Activated T-helper 1 cell treated with anti-CD3 and anti-CD28 coated beads, Interleukin-12 subunit alpha, Interleukin-12 subunit beta, Interleukin-2, Interleukin-4 antibody, amounts not matched to agents 30 ng/mL and 10 ng/mL and 1 ng/mL, durations not matched to agents 14 hours and 24 hours and 36 hours (primary cell): ENCODE measurements at places on chromosomes 2 and 18.

DNA sequence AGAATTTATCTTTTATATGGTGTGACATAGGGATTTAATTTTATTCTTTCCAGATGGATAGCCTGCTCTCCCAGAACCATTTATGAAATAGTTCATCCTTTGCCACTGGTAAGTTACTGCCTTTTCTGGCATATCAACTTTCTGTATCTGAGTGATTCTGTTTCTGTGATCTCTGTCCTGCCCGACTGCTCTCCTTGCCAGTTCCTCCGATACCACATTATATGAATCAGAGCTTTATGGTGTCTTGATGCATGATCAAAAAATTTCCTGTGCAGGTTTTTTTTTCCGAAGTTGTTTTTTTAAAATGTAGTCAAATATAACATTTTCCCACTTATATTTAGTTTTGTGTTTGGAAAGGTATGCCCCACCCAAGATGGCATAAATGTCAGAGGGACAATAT, 242.5 kb downstream of the CYP26B1 start:
- no peaks in the 10 kb centered on the region for H3K4me1 ChIP-seq
- no peaks in the 10 kb centered on the region for H3K36me3 ChIP-seq
- peaks cover 1% of the 10 kb centered on the region for H3K27me3 ChIP-seq
- no peak overlapping the region for H3K27ac ChIP-seq
- H3K4me3 ChIP-seq: no peak overlapping the region
- no peak for DNase-seq

GRCh38 chr2:10278029-10278762, 24.5 kb upstream of the HPCAL1 start:
- H3K27me3 ChIP-seq: peaks cover 14% of the 10 kb centered on the region
- H3K27ac ChIP-seq: no peak overlapping the region
- no peak overlapping the region for H3K4me3 ChIP-seq
- peaks cover 8% of the 10 kb centered on the region for H3K4me1 ChIP-seq
- no peaks in the 10 kb centered on the region for H3K36me3 ChIP-seq
- DNase-seq: no peak

DNA sequence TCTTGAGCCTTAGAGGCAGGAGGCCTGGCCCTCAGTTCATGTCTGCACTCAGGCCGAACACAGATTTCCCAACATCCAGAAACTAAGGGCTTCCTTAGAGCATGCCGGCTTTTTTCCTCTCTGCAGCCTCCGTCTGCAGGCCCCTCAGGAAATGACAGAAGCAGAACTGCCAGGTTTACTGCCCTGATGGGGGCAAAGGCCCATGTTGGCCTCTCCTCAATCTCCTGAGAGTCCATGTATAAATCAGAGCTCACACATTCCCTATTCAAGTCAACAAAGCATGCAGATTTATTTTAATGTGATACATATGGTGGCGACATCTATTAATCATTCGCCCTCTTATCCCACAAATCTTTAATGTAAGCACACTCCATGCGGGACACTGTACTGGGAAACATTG, 475.6 kb upstream of the HS6ST1 start:
- H3K36me3 ChIP-seq: no peaks in the 10 kb centered on the region
- H3K27ac ChIP-seq: no peak overlapping the region
- H3K4me3 ChIP-seq: no peak overlapping the region
- peaks cover 4% of the 10 kb centered on the region for H3K27me3 ChIP-seq

DNA sequence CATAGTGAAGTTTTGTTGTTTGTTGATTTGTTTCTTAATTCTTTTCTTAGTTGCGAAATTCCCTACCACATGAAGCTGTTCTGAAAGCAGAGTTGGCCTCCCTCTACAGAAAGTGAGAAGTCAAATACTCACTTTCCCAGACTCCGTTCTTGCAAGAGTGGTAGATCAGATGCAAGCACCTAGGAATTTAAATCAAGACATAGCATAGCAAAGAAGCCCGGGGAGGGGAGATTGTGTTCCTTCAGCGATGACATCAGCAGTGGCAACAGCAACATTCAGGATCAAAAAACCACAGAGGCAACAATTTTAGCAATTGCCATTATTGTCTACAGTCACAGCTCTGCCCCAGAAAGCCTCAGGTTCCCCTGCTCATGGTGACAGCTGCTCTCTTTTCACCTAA, 580.0 kb downstream of the RNF144A start:
- H3K27me3 ChIP-seq: no peaks in the 10 kb centered on the region
- H3K4me1 ChIP-seq: peaks cover 31% of the 10 kb centered on the region
- H3K4me3 ChIP-seq: no peak overlapping the region
- DNase-seq: no peak
- peaks cover 5% of the 10 kb centered on the region for H3K36me3 ChIP-seq
- H3K27ac ChIP-seq: no peak overlapping the region

DNA sequence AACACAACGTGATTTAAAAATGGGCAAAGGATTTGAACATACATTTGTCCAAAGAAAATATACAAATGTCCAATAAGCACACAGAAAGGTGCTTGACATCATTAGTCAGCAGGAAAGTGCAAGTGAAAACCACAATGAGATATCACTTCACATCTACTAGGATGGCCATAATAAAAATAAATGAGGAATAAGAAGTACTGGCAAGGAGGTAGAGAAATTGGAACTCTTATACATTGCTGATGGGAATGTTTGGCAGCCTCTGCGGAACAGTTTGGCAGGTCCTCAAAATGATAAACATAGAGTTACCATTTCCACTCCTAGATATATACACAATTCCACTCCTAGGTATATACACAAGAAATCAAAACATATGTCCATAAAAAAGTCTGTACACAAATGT, 51.0 kb upstream of the PGAP1 start:
- peaks cover 1% of the 10 kb centered on the region for H3K27me3 ChIP-seq
- H3K4me3 ChIP-seq: no peak overlapping the region
- no peak for DNase-seq
- peaks cover 15% of the 10 kb centered on the region for H3K4me1 ChIP-seq
- H3K36me3 ChIP-seq: peaks cover 9% of the 10 kb centered on the region
- H3K27ac ChIP-seq: no peak overlapping the region

DNA sequence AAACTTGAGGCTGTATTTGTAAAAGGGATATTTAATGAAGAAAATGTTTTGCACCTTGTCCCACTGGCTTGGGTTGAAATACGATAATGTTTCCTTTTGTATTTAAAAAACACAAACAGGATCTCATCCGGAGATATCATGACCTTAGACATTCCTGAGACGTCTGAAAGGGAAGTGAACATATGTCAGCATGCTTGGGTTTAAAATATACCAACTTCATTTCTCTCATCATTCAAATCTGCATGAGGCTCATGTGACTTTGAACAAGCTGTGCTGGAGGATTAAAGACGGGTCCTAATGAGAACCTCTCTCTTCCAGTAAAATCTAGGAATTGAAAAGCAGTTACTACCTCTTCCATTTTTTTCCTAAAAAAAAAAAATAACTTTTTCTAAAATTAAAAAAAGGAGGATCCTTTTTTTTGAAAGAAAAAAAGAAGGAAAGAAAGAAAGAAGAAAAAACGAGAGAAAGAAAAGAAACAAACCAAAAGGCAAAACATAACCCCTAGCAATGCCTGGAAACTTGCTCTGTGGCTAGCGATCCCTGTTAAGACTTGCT, 106.8 kb upstream of the ZFP36L2 start:
- H3K4me3 ChIP-seq: no peak overlapping the region
- no peaks in the 10 kb centered on the region for H3K27me3 ChIP-seq
- H3K36me3 ChIP-seq: peaks cover 13% of the 10 kb centered on the region
- peaks cover 5% of the 10 kb centered on the region for H3K4me1 ChIP-seq

DNA sequence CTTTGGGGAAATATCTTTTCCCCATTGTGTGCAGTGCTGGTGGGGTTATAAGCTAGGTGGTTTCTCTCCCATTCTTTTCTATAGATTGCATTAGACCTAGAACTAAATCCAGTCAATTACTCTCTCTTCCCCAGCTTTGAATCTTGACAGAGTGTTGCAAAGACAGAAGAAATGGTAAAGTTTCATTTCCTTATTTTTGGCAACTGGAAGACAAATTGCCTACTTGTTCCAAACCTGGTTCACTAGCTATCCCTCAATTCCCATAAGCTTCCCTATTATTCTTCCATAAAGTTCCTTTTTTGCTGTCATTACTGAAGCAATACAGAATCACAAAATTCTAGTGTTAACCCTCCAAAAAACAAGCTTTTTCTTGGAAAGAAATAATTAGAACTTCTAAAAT, 94.0 kb upstream of the ITGA4 start:
- no peak overlapping the region for H3K4me3 ChIP-seq
- no peaks in the 10 kb centered on the region for H3K27me3 ChIP-seq
- no peak overlapping the region for H3K27ac ChIP-seq
- DNase-seq: no peak
- H3K4me1 ChIP-seq: peaks cover 9% of the 10 kb centered on the region
- peaks cover 10% of the 10 kb centered on the region for H3K36me3 ChIP-seq

- no peak overlapping the region for H3K27ac ChIP-seq
- peaks cover 53% of the 10 kb centered on the region for H3K27me3 ChIP-seq
- H3K4me1 ChIP-seq: peaks cover 9% of the 10 kb centered on the region
- H3K36me3 ChIP-seq: no peaks in the 10 kb centered on the region
Observed at GRCh38 chr2:102622646-102623045, 3.3 kb downstream of the SLC9A2 start.

DNA sequence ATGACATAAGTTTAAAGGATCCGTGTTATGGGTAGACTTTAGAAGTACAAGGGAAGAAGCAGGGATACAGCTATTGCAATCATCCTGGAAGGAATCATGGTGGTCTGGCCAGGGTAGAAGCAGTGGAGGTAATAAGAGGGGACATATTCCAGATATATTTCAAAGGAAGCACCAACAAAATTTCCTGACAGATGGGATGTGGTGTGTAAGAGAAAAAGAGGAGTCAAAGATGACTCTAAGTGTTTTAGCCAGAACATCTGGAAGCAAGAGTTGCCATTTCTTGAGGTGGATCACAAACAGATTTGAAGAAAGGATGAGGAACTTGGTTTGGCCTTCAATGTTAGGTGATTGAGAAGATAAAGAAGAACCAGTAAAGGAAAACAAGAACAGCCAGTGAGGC, 133.1 kb upstream of the CTAGE1 start:
- no peaks in the 10 kb centered on the region for H3K27me3 ChIP-seq
- H3K4me1 ChIP-seq: no peaks in the 10 kb centered on the region
- no peak for DNase-seq
- no peak overlapping the region for H3K27ac ChIP-seq
- H3K36me3 ChIP-seq: no peaks in the 10 kb centered on the region

DNA sequence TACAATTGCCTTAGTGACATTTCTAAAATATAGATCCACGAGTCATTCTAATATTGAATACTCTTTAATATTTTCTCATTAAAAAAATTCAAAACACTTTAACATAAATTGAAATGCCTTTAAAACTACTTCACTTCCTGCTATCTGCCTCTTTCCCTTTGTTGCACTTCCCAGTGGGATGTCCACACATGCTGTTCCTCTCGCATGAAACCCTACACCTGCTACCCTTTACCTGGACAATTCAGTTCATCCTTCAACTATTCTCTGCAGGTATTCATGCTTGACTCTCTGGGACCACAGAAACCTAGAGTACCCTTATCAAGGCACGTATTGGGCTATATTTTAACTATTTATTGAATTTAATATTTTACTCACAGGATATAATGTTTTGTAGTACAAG, 373.3 kb upstream of the GALNT5 start:
- no peaks in the 10 kb centered on the region for H3K36me3 ChIP-seq
- H3K27ac ChIP-seq: no peak overlapping the region
- H3K4me3 ChIP-seq: no peak overlapping the region
- no peaks in the 10 kb centered on the region for H3K4me1 ChIP-seq

DNA sequence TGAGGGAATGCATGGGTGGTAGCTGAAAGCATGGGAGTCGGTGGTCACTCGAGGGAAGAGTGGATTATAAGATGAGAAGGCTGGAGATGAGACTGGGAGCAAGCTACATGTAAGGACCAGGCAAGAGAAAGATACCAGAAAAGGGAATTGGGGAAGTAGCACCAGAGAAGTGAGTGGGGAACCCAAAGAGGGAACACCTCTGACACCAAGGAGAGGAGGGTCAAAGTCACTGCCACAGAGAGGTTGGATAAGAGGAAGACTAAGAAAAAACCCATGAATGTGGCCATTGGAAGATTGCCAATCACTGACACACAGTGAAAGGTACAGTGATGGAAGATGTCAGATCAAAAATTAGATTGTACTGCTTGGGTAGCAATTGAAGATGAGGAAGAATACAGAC, 473.9 kb downstream of the BCL11A start:
- no peak overlapping the region for H3K4me3 ChIP-seq
- no peaks in the 10 kb centered on the region for H3K4me1 ChIP-seq
- no peaks in the 10 kb centered on the region for H3K27me3 ChIP-seq
- no peak for DNase-seq
- no peaks in the 10 kb centered on the region for H3K36me3 ChIP-seq

- H3K4me3 ChIP-seq: no peak overlapping the region
- H3K4me1 ChIP-seq: no peaks in the 10 kb centered on the region
- H3K36me3 ChIP-seq: no peaks in the 10 kb centered on the region
- no peak for DNase-seq
Observed at GRCh38 chr2:70356941-70357683, 55.2 kb upstream of the FAM136A start.

DNA sequence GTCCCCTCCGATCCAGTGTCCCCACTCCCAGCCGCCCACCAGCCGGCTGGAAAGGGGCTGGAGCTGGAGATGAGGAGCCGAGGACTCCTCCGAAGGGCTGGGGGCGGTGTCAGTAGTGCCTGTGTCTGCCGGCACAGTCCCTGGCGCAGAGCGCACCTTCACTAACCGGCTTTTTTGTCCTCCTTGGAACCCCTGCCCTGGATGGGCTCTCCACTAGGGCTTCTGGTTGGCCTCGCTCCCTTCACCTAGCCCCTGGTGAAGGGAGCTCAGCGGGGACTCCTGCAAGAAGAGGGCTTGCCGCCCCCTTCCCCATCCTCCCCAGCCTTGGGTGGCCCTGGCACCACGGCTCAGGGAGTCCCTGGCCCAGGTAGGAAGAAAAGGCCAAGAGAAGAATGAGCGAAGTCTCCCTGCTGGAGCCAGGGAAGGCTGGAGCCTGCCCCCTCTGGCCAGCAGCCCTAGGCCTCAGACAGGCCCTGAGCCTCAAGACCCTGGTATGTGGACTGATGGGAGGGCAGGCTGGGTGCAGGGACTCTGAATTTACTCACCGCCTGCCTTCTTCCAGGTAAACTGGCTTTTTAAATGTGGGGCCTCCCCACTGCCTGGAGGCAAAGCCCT, 570 bp upstream of the ECEL1 start:
- DNase-seq: no peak
- H3K36me3 ChIP-seq: no peaks in the 10 kb centered on the region
- H3K4me1 ChIP-seq: no peaks in the 10 kb centered on the region
- no peak overlapping the region for H3K27ac ChIP-seq
- no peak overlapping the region for H3K4me3 ChIP-seq
- peaks cover 31% of the 10 kb centered on the region for H3K27me3 ChIP-seq

- H3K27me3 ChIP-seq: peaks cover 2% of the 10 kb centered on the region
- H3K4me3 ChIP-seq: no peak overlapping the region
- H3K36me3 ChIP-seq: peaks cover 37% of the 10 kb centered on the region
- H3K4me1 ChIP-seq: peaks cover 91% of the 10 kb centered on the region
Observed at GRCh38 chr2:239256350-239256743, 144.5 kb downstream of the HDAC4 start.
